ENCODE measurements at places on chromosomes 6 and 20. TPM values are rescaled to one million over a fixed set of nuclear protein-coding genes. Genes with fewer than 3 reads are reported as not detected.

Gene ULBP3
- 3.9 TPM for total RNA-seq

- DNase-seq: no peak
These were observed 98.9 kb downstream of the TBC1D7 start for GRCh38 chr6:13229205-13230085.

DNA sequence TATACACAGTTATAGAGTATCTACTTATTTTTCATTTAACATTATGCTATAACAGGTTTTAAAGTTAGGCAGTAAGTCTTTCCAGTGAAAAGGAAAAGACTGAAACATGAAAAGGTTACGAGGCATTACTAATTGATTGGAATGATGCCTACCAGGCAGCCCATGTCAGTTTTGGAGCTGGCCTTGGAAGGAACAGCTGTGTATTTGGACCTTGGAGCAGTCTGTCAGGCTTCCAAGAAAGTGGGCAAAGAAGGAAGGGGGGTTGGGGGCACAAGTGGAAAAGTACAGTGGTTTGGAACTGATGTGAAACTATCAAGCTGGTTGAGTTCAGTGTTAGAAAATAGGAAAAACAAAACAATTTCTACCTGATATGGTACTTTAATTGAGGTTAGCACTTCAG, 41.7 kb downstream of the SLC16A10 start:
- DNase-seq: no peak

Gene PERP
- 32.0 TPM for total RNA-seq

Gene ENPP5
- under 0.01 TPM for total RNA-seq

DNA sequence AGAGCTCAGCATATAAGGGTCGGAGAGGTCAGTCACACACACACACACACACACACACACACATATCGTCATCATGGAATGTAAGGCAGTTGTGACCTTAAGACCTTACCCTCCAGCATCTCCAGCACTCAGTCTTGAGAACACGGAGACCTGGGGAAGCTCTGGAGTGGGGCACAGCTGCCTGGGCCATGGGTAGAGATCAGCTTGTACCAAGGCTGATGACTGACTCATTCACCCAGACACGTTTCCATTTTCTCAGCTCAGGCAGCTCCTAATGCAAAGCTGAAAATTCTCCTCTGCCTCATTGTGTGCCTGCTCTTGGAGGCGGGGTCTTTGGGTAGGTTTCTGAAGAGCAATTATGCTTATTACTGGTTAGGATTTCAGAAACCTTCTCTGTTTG, 38.3 kb upstream of the PDYN start:
- DNase-seq: no peak

GRCh38 chr6:42505385-42505718, 53.6 kb upstream of the TRERF1 start:
- DNase-seq: peak; percentile 37

DNA sequence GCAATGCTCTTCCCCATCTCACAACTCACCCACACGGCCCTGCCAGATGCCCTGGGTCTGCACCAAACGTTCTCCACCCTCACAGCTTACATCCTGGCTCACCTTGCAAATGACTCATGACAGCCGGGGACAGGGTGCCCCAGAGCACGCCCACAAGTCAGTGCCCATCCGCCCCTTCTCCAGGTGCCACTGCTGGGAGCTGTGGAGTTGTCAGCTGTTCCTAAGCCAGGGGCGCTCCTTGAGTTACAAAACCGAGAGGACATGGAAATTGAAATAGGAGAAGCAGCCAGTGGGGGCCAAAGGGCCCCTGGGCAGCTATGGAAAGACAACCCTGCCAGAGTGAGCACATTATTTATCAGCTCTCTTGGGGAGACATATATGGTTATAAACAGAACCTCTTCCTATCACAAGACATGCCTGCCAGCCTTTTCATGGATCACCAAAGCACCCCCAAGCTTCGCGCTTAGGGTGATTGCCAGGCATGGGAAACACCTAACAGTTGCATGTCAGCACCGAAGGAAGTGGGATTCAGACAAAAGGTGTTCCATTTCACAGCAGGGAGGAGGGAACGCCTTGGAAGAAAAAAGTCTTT, 236.8 kb downstream of the LY86 start:
- DNase-seq: no peak

DNA sequence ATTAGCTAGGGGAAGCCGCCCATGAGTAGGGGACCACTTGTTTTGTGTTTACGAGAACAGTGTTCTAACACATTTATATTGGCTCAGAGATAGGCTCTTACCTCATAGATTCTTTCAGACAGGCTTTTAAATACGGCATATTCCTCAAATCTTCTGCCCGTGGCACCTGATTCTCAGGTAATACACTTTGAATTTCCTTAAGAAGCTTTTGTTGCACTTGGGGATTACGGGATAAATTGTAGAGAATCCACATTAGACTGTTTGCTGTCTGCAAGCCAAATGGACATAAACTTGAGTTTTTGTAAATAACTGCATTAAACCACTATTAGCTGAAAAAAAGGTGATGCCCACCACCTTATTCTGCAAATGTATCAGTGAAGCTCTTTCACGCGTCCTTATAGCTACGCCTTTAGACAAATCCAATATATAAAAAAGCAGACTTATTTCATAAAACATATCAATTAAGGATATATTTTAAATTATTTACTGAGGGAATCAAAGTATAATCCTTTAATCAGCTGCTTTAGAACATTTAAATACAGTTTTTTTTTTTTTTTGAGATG, 14.8 kb downstream of the CYP24A1 start:
- DNase-seq: no peak

Gene IRF4
- total RNA-seq: under 0.01 TPM

DNA sequence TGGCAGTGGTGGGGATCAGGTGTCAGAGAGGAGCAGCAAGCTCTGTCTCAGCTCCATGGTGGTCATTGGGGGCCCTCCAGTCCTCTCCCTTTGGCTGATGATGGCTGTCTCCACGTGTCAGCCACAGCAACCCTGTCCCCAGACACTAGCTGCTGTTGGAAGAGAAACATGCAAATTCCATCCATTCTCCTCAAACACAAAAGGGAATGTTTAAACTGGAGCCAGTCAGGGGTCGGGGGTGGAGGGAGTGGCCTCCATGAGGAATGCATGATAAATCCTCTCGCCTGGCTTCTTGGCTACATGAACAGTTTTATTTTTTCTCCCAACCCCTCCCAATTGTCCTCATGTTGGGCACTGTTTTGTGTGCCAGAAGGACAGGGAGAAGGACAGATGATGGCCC, 86.4 kb downstream of the EDN3 start:
- no peak for DNase-seq

DNA sequence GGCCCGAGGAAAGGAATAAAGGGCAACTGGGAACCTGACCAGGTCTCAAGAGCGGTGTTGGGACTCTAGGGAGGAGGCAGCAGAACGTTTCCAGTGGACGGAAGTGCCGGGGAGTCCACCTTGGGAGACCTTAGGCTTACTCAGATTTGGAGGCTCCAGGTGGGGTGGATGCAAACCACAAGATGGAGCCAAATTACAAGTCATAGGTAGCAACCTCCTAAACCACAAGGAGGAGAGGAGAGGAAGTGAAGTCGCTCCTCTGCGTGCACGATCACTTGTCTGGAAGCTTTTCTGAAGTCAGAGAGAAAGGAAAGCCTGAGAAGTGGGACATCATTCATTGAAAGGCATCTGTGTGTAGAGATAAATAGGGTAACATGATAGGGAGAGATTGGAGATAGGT, 9.3 kb downstream of the HLA-DOA start:
- no peak for DNase-seq

GRCh38 chr6:16752206-16752866, 8.9 kb downstream of the ATXN1 start:
- DNase-seq: peak; percentile 95

DNA sequence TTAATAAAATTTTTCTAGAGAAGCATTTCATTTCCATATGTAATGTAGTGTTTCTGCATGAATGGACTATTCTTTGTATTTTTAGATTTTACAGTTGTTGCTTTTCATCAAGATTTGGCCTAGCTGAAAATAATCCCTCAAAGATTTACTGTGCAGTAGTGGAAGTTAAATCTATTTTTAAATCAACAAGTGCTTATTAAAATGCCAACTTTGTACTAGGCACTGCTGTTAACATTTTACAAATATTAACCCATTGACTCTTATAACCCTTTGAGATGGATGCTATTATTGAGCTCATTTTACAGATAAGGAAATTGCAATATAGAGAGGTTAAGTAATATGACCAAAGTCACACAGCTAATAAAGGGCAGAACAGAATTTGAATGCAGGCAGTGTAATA, 274.5 kb downstream of the NKAIN2 start:
- DNase-seq: no peak

- DNase-seq: no peak
These were observed 51.9 kb downstream of the MAFB start for GRCh38 chr20:40637176-40637575.

Gene LY6G6D
- not detected for total RNA-seq

GRCh38 chr20:58216334-58216733, 12.1 kb downstream of the ANKRD60 start:
- DNase-seq: no peak

- no peak for DNase-seq
These were observed 39.6 kb downstream of the KIAA0319 start for GRCh38 chr6:24606200-24606930.

GRCh38 chr20:60062431-60063047, 104.3 kb downstream of the CDH26 start:
- DNase-seq: no peak

DNA sequence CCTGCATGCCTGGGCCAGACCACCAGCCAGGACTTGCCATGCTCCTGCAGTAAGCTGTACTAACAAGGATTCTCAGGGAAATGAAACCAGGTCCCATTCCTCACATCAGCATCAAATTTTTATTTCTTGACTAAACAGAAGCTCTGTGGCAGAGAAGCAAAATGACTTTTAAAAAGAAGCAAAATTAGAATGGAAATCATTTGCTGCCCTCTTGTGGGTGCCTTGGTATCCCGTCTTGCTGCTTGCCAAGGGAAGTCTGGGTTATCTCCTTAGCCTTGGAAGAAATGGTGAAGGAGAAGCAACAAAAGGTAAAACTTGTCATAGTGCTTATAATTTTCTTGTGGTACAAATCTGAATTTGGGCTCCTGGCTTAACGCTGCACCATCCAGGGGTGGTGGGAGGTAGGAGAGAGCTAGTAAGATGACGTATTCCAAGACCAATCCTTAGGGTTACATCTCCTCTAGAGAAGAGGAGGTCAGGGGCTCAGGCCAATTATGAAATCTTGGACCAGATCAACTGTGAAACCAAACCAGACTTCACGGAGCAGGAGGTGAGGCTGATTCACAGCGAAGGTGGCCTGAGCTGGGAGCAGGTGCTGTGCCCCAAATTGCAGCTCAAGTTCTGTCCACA, 107.5 kb downstream of the FAXC start:
- peak; percentile 27 for DNase-seq

GRCh38 chr20:20446425-20447015, 78.6 kb downstream of the INSM1 start:
- no peak for DNase-seq

Gene GFOD1
- 19.2 TPM for total RNA-seq

DNA sequence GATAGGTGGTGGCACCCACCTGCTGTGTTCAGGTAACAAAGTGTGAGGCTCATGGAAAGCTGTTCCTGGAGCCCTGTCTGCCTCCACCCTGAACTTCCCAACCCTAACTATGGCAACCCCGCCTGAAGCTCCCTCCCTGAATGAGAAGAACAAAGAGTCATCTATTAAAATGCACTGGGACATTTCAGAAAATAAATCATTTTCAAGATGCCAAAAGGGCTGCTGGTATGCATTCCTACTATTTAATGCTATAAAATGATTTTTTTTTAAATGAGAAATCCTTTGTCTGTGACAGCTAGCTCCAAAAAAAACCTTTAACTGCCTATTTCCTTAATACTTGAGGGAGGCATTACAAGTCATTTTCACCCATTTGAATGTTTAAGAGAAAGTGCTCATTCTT, 84.3 kb upstream of the MRPS10 start:
- DNase-seq: no peak

- DNase-seq: no peak
These were observed 28.5 kb downstream of the SLC35D3 start for GRCh38 chr6:136950436-136951126.

DNA sequence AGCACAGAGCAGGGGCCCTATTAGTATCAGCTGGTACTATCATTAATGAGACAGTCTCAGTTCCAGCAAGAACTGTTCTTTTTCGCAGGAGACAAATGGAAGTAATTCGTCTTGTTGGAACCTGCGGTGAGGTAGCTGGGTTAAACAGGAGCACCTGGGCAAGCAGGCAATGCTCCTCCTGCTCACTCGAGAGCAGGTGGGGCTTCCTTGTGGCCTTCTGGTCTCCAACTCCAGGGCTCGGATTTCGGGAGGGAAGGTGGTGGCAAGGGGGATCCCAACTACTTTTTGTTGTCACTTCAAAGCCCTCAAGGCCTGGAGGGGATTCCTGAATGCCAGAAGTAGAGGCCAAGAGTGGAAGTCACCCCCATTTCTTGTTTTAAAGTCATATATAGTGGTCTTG, 1.3 kb upstream of the SPEF1 start:
- no peak for DNase-seq

DNA sequence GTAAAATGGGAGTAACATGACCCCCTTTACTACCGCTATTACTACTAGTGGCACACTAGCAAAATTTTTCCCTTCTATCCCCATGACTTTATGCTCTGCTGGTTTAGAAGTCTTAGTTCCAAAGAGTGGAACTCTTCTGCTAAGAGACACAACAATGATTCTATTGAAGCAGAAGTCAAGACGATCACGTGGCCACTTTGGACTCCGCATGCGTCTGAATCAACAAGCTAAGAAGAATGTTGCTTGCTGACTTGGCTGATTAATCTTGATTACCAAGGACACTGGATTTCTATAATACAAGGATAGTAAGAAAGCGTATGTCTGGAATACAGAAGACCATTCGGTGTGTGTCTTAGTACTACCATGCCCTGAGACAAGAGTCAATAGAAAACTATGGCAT, 244.7 kb upstream of the BTBD3 start:
- DNase-seq: no peak

Gene CDH26
- total RNA-seq: 1.1 TPM

Gene CTCFL
- not detected for total RNA-seq

Gene HEY2
- under 0.01 TPM for total RNA-seq

DNA sequence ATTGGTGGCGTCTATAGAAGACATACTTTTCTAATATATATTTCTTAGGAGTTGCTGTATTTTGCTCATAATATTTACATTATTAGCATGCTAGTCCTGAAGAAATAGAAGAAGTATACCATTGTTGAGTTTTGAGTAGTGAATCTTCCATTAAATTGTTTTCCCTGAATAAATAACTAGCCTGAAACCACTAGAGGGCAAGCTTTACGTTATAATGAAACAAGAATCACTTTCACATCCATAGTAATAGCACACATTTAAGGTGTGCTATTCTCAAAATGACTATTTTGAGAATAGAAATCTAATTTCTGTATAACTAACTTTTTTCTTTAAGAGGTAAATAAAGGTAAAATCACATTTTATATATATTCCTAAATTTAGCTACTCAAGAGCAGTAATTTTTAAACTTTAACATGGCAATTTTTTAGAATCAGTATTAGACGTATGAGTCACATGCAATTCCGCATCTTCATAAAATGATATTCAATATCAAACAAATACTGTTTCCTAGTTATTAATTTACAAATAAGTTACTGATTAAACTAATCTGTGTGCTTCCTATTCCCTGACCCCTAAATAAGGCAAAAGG, 213.2 kb upstream of the MANEA start:
- peak; percentile 1 for DNase-seq

Gene C20orf202
- under 0.01 TPM for total RNA-seq
